ENCODE measurements at places on chromosomes 16 and 17.
A peak's percentile ranks its signal among the peaks of the same experiment; 100 is the strongest.

DNA sequence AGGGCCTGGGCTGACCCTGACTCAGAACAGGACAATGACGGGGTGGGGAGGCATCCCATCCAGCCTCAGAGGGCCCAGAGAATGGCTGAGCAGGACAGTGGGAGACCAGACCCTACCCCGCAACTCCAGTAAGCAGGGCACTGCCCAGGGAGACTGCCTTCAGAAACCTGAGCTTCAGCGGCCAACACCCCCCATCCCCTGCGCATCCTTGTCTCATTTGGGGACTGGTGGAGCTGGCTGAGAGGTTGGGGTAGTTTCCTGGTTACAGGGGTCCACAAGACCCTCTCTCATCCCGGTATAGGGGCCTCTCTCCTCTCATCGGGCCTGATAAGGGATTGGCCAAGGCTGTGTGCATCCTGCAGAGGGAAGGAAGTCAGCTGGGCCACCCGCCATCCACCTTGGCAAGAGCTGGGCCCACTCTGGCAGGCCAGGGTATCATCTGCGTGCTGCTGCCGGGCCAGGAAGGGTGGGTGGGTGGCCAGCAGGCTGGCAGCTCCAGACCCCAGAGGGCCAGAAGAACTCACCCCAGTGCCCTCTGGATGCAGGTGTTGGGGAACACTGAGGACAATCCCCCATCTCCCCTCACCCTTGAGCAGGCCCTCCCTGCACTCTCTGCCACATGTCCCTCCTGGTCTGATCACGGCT, 229.1 kb downstream of the KATNIP start:
- no peak for DNase-seq

- no peak for DNase-seq
These were observed 19.8 kb downstream of the PLXDC1 start for GRCh38 chr17:39131616-39132015.

- DNase-seq, result no peak
These were observed 156.4 kb downstream of the C16orf95 start for GRCh38 chr16:87160701-87161337.

GRCh38 chr17:67830440-67830839, 5.1 kb downstream of the BPTF start:
- DNase-seq, result no peak

- no peak for DNase-seq
These were observed 11.5 kb downstream of the CDH16 start for GRCh38 chr16:66906916-66907836.

- DNase-seq, result peak; percentile 89
These were observed 8.1 kb downstream of the TMEM97 start for GRCh38 chr17:28327031-28327607.

- no peak for DNase-seq
These were observed 69.5 kb downstream of the SREBF1 start for GRCh38 chr17:17767154-17767869.

DNA sequence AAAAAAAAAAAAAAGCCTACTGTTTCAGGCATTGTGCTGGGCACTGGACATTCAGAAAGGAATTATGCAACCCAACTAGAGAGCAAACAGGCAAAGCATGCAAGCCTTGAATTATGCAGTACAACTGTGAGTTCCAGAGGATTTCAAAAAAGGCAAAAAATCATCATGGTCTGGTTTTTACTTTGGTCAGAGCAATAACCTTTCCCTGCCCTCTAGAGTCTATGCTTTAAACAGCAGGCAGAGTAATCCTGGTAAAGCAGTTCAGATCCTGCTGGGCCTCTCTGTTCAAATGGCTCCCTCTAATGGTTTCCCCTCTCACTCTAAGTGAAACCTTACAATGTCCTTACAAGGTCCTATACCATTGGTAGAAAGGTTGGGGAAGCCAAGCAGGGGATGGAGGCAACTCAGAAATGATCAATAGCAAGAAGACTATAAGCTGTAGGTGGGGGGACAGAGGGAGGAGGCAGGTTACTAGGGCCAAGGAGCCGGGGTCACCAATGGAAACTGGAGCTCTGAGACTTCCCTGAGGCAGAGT, 4.6 kb upstream of the TAF15 start:
- DNase-seq, result peak; percentile 88

DNA sequence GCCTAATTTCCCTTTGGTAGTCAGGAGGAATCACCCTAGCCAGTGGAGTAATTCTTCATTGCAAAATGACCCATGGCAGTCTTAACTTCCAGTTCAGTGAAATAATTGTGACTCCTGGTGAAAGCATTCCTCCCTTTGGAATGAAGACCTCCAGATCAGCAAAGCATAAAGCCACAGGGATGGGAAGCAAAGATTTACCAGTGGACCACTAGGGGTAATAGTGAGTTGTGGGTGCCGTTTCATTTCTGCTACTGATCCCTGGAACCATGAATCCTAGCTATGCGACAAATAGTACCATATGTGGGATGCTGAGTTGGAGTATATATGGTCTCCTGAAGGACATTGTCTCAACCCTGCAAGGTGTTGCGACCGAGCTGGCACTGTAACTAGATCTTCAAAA, 13.7 kb downstream of the DYNLL2 start:
- DNase-seq, result no peak

DNA sequence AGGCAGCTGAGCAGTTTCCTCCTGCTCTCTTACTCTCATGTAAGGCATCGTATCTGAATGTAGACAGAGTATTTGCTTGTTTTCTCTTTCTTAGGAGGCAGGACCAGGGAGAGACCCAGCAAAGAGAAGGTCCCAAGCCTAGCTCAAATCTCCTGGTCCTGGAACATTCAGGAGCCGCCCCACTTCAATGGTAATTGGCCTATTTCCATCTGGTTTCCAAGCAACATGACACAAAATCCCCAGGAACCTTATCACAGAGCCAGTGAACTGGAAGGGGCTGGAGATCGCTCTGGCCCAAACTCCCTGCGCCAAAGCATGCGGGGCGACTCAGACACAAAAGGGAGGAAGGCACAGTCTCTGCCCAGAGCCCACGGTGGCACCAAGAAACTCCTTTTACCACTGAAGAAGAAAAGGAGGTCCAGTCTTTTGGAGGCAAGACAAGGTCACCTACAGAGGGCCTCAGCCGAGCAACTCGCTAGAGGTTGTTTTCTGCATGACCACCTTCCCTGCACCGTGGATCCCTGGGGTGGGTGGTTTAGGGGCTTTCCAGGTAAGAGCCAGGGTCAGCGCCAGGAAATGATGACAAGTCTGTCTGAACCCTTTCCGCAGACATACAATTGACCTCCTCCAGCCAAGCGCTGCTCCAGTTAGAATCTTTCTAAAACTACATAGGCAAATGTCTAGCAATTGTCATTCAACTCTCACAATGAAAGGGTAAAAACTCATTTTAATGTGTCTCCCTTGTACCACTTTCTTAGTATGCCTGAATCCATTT, 394.7 kb downstream of the SOX9 start:
- no peak for DNase-seq

GRCh38 chr17:46764709-46765401, 53.6 kb downstream of the WNT3 start:
- DNase-seq, result no peak

DNA sequence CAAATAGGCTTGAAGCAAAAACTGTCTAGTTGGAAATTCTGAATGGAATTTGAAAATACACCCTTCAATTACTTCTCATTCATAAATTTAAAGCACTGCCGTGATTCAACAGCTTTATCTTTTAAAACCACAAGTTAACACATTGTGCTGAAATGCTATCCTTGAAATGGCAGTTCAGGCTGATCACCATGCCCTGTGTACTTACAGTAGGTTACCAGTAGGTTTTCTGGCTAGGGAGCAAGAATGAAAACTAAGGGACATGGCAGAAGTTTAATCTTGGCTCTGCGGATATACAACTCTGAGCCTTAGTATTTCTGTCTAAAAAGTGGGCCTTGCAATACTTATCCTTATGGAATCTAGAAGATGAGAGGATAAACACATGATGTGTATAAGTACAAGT, 28.0 kb downstream of the NXPH3 start:
- DNase-seq, result no peak

GRCh38 chr17:59696682-59697277, 10.4 kb downstream of the PTRH2 start:
- DNase-seq, result no peak

DNA sequence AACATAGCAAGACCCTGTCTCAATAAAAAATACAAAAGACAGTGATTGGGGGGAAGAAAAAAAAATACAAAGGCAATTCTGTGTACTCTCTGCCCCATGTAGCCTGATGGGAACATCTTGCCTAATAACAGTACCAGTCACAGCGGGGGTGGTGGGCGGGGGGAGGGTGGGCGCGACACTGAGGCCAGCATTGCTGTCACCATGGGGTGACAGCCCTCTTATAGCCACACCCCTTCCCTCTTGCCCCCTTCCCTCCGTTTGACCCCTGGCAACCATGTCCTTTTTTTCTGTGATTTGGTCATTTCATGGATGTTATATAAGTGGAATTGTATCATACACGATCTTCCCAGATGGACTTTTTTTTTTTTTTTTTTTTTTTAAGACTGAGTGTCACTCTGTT, 80.9 kb downstream of the DNAH17 start:
- no peak for DNase-seq

DNA sequence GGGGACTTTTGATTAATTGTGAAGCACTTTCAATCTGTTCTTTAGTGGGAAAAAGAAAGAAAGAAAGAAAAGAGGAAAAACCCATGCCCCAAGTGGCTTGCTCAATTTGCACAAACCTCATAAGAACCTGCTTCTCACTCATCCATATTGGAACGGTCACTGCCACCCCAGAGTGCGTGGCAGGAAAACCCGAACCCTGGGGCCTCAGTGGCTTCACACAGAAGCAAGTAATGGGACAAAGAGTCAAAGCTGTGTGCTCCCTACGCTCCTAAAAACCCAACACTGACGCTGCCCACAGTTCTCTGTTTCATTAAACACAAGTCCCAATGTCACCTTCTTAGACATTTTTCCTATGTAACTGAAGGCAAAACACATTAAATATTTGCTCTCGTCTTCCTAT, 1.2 kb downstream of the SLC6A4 start:
- DNase-seq, result no peak

- no peak for DNase-seq
These were observed 164.6 kb downstream of the RPTOR start for GRCh38 chr17:80709090-80709695.

DNA sequence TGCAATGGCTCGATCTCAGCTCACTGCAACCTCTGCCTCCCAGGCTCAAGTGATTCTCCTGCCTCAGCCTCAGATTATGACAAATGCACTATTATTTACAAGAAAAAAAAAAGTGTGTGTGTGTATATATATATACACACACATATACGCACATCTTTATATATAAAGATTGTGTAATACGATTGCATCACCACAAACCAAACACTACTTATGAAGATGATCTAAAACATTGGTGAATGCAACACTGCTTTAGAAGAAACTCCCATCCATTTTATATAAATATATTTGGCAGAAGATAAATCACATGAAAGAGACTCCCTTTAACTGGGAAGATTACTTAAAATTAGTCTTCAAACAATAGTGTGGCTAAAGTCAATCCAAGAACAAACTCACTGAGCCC, 96.7 kb downstream of the SYCE1L start:
- DNase-seq, result no peak

GRCh38 chr17:33494151-33494550, 201.1 kb upstream of the ASIC2 start:
- no peak for DNase-seq

DNA sequence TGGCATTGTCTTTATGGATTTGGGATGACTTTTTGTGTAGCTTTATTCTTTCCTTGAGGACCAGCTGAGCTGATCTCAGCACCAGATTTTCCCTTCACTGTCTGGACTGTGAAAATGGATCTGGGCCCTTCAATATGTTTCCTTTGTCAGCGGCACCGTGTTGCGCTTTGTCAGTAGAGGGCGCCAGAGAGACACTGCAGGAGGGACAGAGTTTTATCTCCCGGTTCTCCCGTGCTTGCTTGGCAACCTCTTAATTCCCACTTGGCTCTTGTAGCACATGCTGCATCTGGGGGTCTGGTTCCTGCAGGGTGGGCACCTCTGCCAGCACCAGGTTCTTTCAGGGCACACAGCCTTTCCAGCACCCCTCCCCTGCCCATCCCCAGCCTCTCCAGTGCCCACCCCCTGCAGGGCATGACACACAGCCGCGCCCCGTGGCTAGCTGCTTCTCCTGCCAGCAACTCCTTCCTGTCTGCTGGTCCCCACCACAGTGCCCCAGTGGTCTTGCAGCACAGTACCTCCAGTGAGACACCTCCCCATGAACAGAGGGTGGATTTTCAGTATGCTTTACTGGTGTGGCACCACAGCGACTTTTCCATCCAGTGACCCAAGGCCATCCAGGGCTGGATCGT, 19.6 kb downstream of the OR1D5 start:
- peak; percentile 48 for DNase-seq

GRCh38 chr17:32912218-32912897, 15.6 kb upstream of the TMEM98 start:
- DNase-seq, result no peak

- peak; percentile 68 for DNase-seq
These were observed 4.2 kb downstream of the CCL3 start for GRCh38 chr17:36085765-36086164.

DNA sequence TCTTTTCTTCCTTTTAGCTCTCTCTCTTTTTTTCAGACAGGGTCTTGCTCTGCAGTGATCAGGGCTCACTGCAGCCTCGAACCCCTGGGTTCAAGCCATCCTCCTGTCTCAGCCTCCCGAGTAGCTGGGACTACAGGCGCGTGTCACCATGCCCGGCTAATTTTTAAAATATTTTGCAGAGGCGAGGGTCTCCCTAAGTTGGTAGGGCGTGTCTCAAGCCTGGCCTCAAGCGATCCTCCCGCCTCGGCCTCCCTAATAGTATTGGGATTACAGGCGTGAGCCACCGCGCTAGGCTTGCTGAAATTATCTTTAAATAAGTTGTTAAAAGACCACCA, 797 bp upstream of the SNX11 start:
- no peak for DNase-seq

DNA sequence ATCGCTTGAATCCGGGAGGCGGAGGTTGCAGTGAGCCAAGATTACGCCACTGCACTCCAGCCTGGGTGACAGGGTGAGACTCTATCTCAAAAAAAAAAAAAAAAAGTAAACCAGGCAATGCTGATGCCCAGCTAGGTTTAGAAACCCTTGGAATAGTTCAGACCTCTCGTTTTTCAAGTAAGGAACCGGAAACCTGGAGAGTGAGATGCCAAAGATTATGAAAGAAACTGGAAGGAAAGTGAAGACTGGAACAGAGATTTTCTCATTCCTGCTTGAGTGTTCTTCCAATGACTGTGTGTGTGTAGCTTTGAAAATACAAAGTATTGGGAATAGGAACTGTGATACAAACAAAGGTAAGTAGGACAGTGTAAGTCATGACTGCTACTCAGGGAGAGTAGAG, 35.7 kb downstream of the MYH3 start:
- DNase-seq, result no peak

DNA sequence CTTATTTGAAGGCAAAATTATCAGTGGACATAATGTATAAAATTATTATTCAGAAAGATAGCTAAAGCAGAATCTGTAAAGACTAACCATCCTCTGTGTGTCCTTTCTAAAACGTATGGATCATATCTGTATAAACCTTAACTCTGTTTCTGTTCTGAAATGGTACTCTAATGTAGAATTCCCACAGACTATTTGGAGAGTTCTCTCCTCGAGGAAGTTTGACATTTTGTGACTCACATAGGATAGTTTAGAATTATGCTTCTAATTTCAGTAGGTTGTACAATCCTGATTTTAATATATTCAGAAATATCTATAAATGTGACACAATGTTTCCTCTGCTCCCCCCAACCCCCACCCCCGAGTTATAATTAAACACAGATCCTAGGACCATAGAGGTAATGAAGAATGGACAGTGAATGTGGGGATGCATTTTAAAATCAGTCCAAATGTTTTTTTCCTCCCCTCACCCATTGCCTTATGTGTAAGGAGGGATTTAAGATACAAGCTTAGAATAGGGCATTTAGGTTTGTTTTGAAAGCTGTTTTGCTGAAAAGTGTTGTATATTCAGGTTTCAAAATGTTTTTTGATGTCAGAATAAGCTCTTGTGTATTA, 66.8 kb downstream of the BCAS3 start:
- DNase-seq, result no peak

- no peak for DNase-seq
These were observed 82.1 kb downstream of the CFDP1 start for GRCh38 chr16:75351183-75351582.
